ENCODE measurements at places on chromosomes 2 and 18. TPM values are rescaled to one million over a fixed set of nuclear protein-coding genes. Genes with fewer than 3 reads are reported as not detected.

- DNase-seq: no peak
These were observed 158.3 kb downstream of the GULP1 start for GRCh38 chr2:188449971-188450370.

- DNase-seq: no peak
These were observed 769.7 kb downstream of the SUCLG1 start for GRCh38 chr2:83689402-83689801.

- no peak for DNase-seq
These were observed 68.3 kb upstream of the RND3 start for GRCh38 chr2:150555611-150556356.

GRCh38 chr2:115609978-115610377 is 1167.5 kb downstream of the DPP10 start:
- DNase-seq: no peak

DNA sequence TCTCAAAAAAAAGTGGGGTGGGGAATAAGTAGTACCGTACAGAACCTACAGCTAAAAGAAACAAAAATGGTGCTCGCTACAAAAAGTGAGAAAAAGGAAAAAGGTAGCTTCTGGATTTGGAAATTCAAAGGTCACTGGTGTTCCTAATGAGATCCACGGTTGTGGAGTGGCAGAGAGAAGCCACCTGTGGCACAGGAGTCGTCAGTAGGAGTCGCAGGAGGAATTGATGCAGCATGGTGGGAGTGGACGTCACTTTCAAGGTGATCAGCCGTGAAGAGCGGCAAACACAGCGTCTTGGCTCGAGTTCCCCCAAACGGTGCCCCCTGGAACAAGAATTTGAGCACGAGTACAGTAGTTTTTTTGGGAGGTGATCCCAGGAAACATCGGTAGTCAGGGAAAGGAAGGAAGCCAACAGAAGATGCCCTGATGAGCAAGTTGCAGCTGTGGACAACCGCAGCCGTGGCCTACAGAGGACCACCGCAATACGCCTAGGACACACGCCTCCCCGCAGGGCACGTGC is 1.4 kb upstream of the TTL start:
- DNase-seq: peak; percentile 30

The BOLL gene
- total RNA-seq: not detected

The ABHD1 gene
- total RNA-seq: not detected

DNA sequence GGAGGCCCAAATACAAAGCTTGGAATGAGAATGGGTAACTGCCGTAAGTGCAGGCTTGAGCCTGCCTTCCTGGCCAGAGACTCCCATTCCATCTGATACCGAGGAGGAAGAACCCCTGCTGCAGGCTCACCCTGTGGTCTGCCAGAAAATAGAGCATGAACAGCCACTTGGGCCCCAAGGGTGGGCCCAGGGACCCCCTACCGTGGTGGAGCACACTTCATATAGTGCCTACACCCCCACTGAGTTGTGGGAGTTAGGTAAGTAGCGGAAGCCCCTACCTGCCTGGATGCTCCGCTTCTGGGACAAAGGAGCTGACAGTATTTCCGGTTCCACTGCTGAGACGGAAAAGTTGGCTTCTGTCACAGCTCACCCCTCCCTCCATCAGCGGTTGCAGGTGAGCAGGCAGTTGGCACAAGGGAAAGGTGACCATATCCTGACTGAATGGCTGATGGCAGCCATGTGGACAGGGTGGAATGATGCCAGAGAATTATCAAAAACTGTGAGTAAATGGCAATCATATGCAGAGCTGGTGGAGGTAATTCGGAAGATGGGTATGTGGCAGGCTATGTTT is 11.5 kb upstream of the C2orf42 start:
- no peak for DNase-seq

DNA sequence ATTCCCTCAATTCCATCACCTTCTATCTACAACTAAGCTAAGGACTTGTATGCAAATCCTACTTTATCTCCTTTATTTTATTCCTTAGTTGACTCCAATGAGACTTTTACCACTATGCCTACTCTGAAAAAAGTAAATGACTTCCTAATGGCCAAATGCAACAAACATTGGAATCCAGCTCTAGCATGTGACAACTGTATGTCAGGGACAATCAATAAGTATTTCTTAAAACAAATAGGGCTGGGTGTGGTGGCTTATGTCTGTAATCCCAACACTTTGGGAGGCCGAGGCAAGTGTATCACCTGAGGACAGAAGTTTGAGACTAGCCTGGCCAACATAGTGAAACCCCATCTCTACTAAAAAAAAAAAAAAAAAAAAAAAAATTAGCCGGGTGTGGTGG is 21.8 kb downstream of the METTL4 start:
- DNase-seq: no peak

The CNGA3 gene
- 1.3 TPM for total RNA-seq

The SLC8A1 gene
- total RNA-seq: 22.6 TPM

The CAPN14 gene
- 0.47 TPM for total RNA-seq

The GPBAR1 gene
- 3.0 TPM for total RNA-seq

The CIB4 gene
- not detected for total RNA-seq

The IL36G gene
- 0.31 TPM for total RNA-seq

GRCh38 chr2:172870396-172870795 is 134.8 kb downstream of the RAPGEF4 start:
- no peak for DNase-seq

DNA sequence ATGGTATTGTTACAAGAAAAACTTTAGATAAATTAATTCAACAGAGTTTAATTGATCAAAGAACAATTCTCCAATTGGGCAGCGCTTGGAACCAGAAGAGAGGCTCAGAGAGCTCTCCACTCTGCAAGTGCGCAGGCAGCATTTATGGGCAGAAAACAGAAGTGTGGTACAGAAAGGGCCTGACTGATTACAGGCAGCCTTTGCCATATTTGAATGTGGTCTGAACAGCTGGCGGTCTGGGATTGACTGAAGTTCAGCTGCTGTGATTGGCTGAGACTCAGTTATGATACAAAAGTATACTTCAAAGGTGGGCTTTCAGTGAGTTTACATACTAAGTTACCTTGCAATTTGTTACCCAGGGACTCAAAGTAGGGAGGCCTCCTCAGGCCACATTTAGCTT is 301.3 kb upstream of the ID2 start:
- DNase-seq: no peak

DNA sequence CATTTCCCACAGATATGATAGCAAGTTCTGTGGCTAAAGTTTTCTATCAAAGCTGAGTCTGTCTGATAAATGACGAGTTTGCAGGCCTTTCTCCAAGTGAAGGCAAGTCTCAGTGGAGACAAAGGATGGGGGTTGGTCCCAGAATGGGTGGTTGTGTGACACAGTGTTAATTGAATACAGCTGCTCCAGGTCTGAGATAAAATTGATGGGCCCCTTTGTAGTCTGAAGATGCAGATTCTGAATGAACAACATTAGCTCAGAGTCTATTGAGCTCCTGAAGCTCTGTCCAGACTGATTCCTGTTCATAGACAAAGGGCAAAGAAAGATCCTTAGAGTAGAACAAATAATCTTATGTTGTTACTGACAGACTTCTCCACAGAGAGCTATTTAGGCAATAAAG is 296.9 kb upstream of the CYRIA start:
- no peak for DNase-seq

DNA sequence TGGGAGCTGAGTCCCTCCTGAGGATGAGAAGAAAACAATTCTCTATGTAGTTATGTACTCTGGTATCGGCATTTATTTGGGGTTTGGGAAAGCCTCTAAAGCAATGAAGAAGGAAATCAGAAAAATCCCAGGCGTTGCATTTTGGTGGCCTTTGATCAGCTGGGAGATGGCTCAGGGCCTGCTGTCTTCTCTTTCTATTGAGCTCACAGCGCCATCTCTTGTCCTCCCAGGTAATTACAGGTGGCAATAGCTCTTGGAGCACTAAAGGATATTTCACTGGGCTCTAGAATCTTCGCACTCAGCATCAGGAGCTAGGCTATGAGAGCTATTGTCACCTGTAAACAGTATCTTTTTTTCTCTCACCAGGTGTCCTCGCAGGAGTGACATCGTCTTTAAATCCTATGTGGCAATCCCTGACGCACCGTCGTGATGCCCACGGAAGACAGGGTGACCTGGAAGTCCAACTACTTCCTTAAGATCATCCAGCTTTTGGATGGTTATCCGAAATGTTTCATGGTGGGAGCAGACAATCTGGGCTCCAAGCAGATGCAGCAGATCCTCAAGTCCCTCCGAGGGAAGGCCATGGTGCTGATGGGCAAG is 76.1 kb upstream of the PMAIP1 start:
- peak; percentile 40 for DNase-seq

GRCh38 chr2:207635468-207636200 is 10.4 kb upstream of the METTL21A start:
- no peak for DNase-seq

- no peak for DNase-seq
These were observed 33.6 kb upstream of the KCNG2 start for GRCh38 chr18:79764131-79764530.

The CHRND gene
- total RNA-seq: not detected

DNA sequence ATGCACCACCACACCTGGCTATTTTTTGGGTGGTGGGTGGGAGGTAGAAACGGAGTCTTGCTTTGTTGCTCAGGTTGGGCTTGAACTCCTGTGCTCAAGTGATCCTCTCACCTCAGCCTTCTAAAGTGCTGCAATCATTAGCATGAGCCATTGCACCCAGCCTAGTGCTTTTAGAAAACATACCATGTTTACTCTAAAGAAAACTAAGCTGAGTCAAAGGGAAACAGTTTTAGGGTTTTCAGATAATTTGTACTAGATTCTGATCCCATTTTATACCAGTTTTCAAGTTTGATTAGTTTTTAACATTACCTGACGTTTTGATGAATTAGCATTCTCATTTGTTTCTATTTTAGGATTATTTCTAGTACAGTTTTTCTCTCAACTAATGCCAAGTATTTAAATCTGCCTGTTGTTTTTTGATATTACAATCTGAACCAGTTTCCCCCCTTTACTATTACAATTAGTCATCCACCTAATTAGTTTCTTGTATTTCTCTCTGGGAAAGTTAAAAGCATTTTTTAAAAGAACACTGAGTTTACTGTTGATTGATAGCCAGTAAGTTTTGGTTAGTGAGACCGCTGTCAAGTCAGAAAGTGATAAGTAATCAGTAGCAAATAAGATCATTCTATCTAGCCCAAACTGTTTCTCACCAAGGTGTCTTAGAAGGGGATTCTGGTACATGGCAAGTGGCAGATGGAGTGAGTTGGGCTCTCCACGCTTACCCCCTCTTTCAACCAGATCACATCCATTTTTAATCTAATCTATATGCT is 24.2 kb upstream of the TBR1 start:
- DNase-seq: no peak

The SALL3 gene
- total RNA-seq: not detected

DNA sequence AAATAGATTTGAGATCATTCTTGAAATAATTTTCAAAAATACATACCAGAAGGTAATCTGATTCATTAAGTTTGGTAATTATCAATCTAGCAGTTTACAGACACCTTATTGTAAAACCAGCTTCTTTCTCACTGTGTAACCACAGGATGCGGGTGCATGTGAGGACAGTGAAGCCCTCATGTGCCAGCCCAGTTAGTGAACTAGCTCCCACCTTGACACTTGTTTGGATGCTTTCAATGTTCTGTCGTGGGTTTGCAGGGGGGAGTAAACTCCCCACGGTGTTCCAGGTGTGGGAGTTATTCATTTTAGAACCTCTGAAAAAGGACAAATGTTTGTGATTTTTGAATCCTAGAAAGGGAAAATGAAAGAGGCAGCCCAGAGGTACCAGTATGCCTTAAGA is 59.0 kb downstream of the WDSUB1 start:
- DNase-seq: no peak

Data from left colon (tissue), 2 donors.